OCI-LY7 (cell line): ENCODE measurements at places on chromosomes 16 and 17. TPM values are rescaled to one million over a fixed set of nuclear protein-coding genes. Genes with fewer than 3 reads are reported as not detected.

The TMEM114 gene
- total RNA-seq = not detected in 2 replicates

The OR1A1 gene
- not detected in 2 replicates for total RNA-seq

The LITAFD gene
- total RNA-seq = not detected in 2 replicates

The SDR42E2 gene
- total RNA-seq = 0.28 and 0.29 TPM in 2 replicates

The PLXDC1 gene
- 0.67 TPM in 1 of 2 replicates, not detected in the other for total RNA-seq

The PYCARD gene
- total RNA-seq = 10.3 and 14.8 TPM in 2 replicates

The CNTNAP4 gene
- total RNA-seq = not detected in 2 replicates

The TBC1D26 gene
- total RNA-seq = 0.35 TPM in 1 of 2 replicates, not detected in the other

The ALOX12 gene
- total RNA-seq = not detected in 2 replicates

The KRT24 gene
- not detected in 2 replicates for total RNA-seq

The SCGB1C2 gene
- total RNA-seq = not detected in 2 replicates

The MT2A gene
- 5.7 and 9.3 TPM in 2 replicates for total RNA-seq

The TOP2A gene
- 340 and 442 TPM in 2 replicates for total RNA-seq

The SMURF2 gene
- 20.2 and 20.8 TPM in 2 replicates for total RNA-seq

The ABI3 gene
- total RNA-seq = 23.6 and 29.5 TPM in 2 replicates

The KRTAP3-1 gene
- not detected in 2 replicates for total RNA-seq

The GPR142 gene
- not detected in 2 replicates for total RNA-seq

The PRR11 gene
- 106 and 123 TPM in 2 replicates for total RNA-seq

The SOX9 gene
- not detected in 2 replicates for total RNA-seq

The MT1F gene
- 1.8 TPM in 1 of 2 replicates, not detected in the other for total RNA-seq

The ANKRD40CL gene
- total RNA-seq = not detected in 2 replicates

The G6PC1 gene
- 1.9 and 2.6 TPM in 2 replicates for total RNA-seq

The PDE6G gene
- 0.44 TPM in 1 of 2 replicates, not detected in the other for total RNA-seq

The HS3ST3A1 gene
- 0.72 TPM in 1 of 2 replicates, not detected in the other for total RNA-seq

The GOT2 gene
- total RNA-seq = 280 and 308 TPM in 2 replicates

The MYH13 gene
- total RNA-seq = not detected in 2 replicates

The ELMO3 gene
- 7.6 and 9.0 TPM in 2 replicates for total RNA-seq

The ABCA6 gene
- 5.2 and 7.3 TPM in 2 replicates for total RNA-seq

The ZNF750 gene
- not detected in 2 replicates for total RNA-seq

The VAT1L gene
- total RNA-seq = not detected in 2 replicates

The KRT9 gene
- not detected in 2 replicates for total RNA-seq

The IFI35 gene
- 8.6 and 10.6 TPM in 2 replicates for total RNA-seq
